ENCODE measurements at places on chromosomes 12 and 14. TPM values are rescaled to one million over a fixed set of nuclear protein-coding genes. Genes with fewer than 3 reads are reported as not detected.
A peak's percentile ranks its signal among the peaks of the same experiment; 100 is the strongest.

DNA sequence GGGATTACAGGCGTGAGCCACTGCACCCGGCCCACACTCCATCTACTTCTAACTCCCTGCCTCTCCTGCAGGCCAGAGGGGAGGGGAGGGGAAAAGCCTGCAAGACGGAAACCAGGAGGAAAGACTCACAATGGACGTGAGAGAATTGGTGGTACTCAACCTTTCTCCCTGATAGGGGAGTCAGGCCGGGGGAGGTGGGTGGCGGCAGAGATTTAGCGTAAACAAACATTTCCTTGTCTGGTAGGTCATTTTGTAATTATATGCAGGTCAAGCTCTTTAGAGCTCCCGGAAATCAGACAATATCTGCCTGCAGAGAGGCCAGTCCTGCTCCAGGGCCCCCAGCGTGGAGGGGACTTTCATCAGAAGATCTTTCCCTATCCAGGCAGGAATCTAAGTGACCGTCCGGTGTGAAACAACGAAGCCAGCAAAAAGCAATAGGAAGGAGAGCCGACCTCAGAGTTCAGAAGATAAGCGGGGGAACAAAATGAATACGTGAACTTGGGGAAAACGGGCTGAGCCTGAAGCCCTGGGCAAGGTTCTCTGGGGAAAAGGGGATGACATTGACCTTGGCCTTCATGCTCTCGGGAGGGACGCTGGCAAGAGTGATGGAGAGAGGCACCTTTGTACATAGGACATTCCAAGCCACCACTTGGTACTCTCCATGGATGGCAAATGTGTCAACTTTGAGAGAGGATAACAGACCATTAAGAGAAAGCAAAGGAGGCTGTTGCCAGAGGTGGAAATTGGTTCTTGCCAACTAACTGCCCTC is 62.3 kb downstream of the SPRING1 start:
- H3K4me1 ChIP-seq: no peaks in the 10 kb centered on the region
- no peak overlapping the region for H3K27ac ChIP-seq
- H3K27me3 ChIP-seq: no peaks in the 10 kb centered on the region

GPR33 gene
- total RNA-seq: not detected

GRCh38 chr14:101078892-101079221 is 175.3 kb upstream of the RTL1 start:
- no peak overlapping the region for H3K4me3 ChIP-seq
- H3K4me1 ChIP-seq: peaks cover 8% of the 10 kb centered on the region

RARG gene
- 73.5 TPM for total RNA-seq

DNA sequence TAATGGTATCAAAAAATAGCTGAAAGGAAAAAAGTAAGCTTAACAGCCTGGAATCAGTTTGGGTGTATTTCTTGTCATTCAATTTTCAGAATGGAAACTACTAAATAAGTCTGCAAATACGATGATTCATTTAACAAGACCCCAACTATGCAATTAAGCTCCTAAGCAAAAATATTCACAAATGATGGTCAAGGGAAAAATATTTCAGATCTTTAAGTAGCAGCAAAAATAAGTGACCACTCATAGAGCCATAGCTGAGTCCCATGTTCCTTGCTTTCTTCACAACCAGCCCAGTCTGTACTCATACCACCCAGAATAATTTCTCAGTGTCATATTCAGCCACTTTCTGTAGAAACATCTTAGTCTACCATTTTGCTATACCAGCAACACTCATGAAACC is 185.4 kb downstream of the PPM1H start:
- H3K27me3 ChIP-seq: no peaks in the 10 kb centered on the region
- no peak for DNase-seq
- peaks cover 31% of the 10 kb centered on the region for H3K4me1 ChIP-seq

TEP1 gene
- 8.9 TPM for total RNA-seq

CRADD gene
- 12.5 TPM for total RNA-seq

DNA sequence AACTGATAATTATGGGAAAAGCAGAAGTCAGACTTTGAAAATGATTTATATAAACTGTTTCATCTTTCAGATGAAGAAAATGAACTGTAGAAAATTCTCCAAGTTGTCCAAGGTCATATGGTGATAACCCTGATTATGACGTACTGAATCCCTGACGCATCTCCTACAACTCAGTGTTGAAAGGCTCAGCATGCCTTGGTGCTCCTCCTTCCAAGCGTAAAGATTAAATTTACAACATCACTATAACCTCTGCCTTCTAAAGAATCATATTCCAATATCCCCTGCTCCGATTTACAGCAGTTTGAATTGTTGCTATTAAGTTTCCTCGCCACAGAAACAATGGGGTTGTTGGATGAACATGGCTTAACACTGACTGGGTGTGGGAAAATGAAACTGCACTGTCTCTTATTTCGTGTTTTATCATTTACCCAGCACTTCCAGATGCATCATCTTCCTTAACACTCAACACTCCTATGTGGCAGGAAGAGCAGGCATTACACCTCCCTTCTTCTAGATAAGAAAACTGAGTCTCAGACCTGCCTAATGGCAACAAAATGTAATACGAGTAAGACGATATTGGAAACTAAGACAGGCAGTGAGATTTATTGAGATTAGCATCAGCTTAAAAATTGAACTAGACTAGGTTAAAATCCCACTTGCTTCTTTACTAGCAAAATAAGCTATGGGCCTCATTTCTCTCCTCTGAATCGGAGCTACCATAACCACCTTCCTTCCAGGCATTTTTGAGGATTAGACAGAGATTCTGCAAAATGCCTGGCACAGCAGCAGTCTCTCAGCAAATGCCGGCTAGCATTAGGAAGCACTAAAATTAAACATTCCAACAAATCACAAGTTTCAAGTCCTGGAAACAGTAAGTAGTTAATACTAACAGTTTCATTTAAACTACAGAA is 74.2 kb downstream of the PPM1H start:
- no peak for DNase-seq
- H3K27me3 ChIP-seq: no peaks in the 10 kb centered on the region
- no peak overlapping the region for H3K4me3 ChIP-seq
- H3K36me3 ChIP-seq: no peaks in the 10 kb centered on the region

DNA sequence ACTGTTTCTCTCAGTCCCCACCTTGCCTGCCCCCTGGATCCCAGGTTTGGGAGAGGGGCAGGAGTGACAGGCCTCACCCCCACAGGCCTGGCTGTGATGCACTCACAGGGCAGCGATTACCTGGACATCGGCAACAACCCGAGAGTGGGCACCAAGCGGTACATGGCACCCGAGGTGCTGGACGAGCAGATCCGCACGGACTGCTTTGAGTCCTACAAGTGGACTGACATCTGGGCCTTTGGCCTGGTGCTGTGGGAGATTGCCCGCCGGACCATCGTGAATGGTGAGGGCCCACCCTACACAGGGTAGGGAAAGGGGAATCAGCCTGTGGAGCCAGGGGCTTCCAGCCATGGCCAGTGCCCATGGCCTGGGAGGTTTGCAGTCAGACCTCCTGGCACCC is 8.6 kb downstream of the ACVRL1 start:
- no peak for DNase-seq
- H3K4me3 ChIP-seq: no peak overlapping the region
- H3K27me3 ChIP-seq: no peaks in the 10 kb centered on the region
- no peaks in the 10 kb centered on the region for H3K36me3 ChIP-seq
- no peak overlapping the region for H3K27ac ChIP-seq
- H3K4me1 ChIP-seq: no peaks in the 10 kb centered on the region

DNA sequence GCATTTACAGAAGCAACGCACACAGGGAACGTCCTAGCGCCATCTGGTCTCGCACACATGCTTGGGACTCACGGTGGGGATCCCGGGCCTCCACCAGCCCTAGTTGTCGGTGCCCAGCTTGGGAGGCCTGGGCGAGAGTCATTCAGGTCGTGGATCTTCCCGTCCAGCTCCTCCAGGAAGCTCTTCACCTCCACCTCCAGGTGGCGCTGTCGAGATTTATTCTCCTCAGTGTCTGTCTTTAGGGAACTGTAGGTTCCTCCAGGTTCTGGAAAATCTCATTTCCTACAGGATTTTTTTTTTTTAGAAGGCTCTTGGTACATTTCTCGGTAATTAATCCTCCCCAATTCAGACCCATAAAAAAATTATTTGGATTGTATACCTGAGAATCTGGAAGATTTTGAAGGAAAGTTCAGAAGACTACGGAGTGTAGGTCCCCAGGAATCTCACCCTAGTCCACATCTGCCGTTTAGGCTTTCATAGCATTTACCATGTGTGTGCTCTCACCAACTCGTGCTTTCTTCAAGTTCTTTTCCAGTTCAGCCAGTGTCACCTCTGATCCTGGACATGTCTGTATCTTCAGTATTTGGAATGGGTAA is 910.0 kb downstream of the TMEM121 start:
- no peaks in the 10 kb centered on the region for H3K4me1 ChIP-seq
- no peak overlapping the region for H3K4me3 ChIP-seq
- H3K27ac ChIP-seq: no peak overlapping the region
- no peak for DNase-seq
- H3K36me3 ChIP-seq: no peaks in the 10 kb centered on the region

HOTAIR gene
- 3.5 TPM for total RNA-seq

DNA sequence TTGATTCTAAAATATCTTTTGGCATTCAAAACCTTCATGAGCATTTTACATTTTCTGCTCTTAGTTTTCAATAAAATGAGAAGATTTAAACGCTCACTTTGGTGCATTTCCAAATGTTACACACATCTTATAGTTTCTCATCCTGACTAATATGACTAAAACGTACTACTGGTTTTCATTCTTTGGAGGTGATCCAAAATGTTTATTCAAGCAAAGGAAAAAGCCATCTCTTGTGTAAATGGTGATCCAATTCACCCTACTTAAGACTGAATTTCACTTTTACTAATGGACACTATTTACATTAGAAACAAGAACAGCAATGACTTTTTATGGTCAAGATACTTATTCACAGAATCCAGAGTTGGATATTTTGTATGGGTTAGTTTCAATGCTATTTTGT is 86.6 kb downstream of the KITLG start:
- DNase-seq: peak; percentile 95
- 0 out of 2 replicates have a peak, but pooled peaks cover 3% of the 10 kb centered on the region for H3K36me3 ChIP-seq
- no peaks in the 10 kb centered on the region for H3K27me3 ChIP-seq
